ENCODE measurements at places on chromosomes 6 and 20.

DNA sequence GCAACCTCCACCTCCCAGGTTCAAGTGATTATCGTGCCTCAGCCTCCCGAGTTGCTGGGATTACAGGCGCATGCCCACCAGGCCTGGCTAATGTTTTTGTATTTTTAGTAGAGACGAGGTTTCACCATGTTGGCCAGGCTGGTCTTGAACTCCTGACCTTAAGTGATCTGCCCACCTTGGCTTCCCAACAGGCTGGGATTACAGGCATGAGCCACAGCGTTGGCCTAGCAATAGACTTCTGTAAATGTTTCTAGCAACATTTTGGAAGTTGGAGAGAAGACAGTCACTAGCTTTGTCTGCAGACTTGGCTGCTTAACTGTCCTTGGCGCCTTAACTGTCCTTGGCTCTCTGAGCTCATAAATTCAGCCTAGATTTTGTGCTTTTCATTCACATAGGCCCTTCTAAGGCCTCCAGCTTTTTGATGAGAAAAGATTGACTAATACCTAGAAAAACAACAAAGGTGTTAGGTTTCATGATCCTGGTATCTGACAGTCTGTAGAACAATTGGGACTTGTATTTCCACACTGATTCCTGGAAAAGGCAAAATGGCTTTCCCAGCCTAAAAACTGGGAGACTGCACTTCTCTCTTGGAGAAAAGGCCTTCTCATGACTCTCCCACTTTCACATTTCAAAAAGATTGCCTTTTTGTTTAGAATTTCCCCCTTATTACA is 49.7 kb downstream of the OR2B2 start:
- DNase-seq: no peak

DNA sequence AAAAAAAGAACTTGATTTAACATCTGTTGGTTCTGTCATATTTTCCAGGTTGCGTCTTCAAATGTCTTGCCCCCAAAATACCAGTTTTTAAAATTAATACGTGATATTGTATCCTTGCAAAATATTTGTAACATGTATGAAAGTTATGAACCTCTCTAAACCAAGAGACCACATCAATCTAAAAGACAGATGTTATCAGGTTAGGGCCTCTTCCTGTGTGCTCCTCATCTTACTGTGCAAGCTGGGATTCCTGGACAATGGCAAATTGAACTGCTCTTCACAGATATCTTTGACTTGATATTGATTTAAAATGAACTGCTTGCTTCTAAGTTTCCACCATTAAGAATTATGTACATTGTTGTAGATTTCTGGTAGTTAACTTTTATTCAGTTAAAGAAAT is 9.6 kb downstream of the TMEM239 start:
- DNase-seq: no peak

DNA sequence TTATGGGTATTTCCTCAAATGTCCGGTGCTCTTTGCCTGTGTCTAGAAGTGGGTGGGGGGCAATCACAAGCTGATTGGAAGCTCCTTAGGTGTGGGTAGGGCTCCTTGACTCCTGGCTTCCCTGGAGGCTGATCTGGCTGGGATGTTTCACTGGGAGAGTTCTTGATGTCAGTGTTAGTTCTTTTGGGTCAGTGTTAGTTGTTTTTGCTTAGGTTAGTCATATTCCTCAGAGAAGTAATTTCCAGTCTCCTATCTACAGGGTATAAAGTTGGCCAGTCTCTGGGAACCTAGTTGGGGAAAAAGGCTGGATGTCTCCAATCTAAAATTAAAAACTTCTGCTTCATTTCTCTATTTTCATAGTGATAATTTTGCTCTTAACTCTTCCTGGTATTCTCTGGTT is 23.6 kb downstream of the CDC5L start:
- DNase-seq: no peak

GRCh38 chr6:14917109-14917910 is 328.6 kb upstream of the JARID2 start:
- DNase-seq: no peak

GRCh38 chr20:16279320-16279719 is 293.9 kb downstream of the KIF16B start:
- DNase-seq: no peak

- DNase-seq: no peak
Observed at GRCh38 chr20:4059606-4060005, 44.2 kb upstream of the RNF24 start.

- DNase-seq: no peak
Observed at GRCh38 chr6:13256266-13257001, 71.9 kb downstream of the TBC1D7 start.

DNA sequence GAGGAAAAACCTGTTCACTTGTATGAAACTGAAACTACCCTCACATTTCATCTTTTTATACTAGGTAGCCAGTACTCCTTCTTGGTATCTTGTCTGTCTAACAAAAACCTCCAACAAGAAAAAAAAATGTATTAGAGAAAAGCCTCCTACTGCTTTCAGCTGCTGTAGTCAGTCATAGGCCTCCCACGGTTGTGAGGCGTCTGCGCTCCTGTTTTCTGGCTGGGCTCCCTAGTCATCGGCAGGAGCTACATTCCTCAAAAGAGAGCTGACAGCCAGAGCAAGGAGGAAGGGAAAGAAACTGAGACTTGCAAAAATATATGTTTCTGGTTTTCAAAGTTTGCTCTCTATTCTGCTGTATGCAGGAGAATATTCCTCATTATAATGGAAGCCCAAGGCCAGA is 517.0 kb downstream of the LMBRD1 start:
- no peak for DNase-seq

- peak; percentile 49 for DNase-seq
Observed at GRCh38 chr6:52815167-52816092, 11.8 kb upstream of the GSTA1 start.

- DNase-seq: no peak
Observed at GRCh38 chr20:59071216-59071615, 28.6 kb upstream of the PRELID3B start.

DNA sequence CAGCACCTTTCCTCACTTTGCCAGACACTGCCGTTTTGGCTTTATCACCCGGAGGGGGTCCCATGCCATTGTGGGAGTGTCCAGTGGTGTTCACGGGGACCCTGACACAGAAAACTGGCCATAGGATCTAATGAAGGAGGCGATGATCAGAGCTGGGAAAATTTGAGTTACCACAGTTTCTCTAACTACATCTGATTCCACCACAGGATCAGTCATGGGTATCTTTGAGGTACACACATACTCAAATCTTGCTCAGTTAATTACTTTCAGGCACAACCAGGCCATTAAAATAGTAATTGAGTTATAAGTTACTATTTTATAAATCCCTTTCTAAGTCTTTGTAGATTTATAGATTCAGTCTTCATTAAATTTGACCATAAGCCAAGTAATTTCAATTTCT is 215.1 kb downstream of the PRL start:
- no peak for DNase-seq

DNA sequence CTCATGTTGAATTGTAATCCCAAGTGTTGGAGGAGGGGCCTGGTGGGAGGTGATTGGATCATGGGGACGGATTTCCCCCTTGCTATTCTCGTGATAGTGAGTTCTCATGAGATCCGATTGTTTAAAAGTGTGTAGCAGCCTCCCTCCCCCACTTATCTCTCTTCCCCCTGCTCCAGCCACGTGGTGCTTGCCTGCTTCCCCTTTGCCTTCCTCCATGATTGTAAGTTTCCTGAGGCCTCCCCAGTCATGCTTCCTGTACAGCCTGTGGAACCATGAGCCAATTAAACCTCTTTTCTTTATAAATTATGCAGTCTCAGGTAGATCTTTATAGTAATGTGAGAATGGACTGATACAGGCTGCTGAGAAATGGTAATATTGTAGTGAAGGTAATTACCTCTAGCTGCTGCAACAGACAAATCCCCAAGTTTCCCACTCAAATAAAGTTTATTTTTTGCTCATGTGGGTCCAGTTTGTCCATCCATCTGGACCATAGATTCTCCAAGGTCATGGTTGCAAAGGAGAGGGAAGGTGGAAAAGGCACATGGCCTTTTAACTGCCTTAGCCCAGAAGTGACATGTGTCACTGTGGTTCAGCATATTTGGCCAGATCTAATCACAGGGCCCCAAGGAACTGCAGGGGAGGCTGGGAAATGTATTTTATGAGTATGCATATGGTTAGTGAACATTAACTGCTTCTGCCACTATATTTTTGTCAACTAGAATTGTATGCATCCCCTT is 89.2 kb downstream of the TRMT11 start:
- DNase-seq: no peak

- DNase-seq: no peak
Observed at GRCh38 chr6:116189472-116189871, 63.5 kb upstream of the COL10A1 start.

DNA sequence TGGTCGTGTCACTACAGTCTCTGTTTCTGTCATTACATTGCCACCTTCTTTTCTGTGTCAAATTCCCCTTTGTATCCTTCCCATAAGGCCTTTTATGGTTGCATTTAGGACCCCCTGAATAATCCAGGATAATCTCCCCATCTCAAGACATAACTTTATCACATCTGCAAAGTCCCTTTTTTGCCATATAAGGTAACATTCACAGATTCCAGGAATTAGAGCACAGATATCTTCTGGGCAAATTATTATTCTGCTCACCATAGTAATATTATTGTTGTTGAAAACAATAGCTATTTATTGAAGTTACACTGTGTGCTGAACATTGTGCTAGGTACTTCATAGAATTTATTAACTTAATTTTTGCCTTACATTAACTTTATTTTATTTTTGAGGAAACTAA is 159.1 kb downstream of the TFAP2B start:
- no peak for DNase-seq

GRCh38 chr6:56949925-56950495 is 4.9 kb upstream of the BEND6 start:
- no peak for DNase-seq

DNA sequence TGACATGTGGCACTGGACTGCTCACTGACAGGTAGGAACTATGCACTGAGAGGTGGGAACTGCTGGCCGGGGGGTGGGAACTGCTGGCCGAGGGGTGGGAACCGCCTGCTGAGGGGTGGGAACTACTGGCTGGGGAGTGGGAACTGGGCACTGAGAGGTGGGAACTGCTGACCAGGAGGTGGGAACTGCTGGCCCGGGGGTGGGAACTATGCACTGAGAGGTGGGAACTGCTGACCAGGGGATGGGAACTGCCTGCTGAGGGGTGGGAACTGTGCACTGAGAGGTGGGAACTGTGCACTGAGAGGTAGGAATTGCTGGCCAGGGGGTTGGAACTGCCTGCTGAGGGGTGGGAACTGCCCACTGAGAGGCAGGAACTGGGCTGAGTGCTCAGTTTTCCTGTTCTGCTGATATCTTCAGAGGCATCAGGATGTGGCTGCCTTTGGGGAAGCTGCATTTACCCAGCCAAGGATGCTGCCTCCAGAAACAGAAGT is 90.2 kb downstream of the THBS2 start:
- DNase-seq: no peak

Measured in CD4-positive, alpha-beta T cell treated with Interleukin-2 at 100 ng/mL for 4 hours (primary cell).